Cerebellum (tissue), 4 donors: ENCODE measurements at places on chromosomes 3 and 15. TPM values are rescaled to one million over a fixed set of nuclear protein-coding genes. Genes with fewer than 3 reads are reported as not detected.

HYKK gene
- total RNA-seq = 1.00 TPM

SLC28A1 gene
- total RNA-seq = not detected

LCMT2 gene
- total RNA-seq = 12.0 TPM

AGBL1 gene
- 0.91 TPM for total RNA-seq

JAGN1 gene
- 13.4 TPM for total RNA-seq

GRCh38 chr3:115245899-115246298, 98.8 kb upstream of the ZBTB20 start:
- DNase-seq = no peak

DNA sequence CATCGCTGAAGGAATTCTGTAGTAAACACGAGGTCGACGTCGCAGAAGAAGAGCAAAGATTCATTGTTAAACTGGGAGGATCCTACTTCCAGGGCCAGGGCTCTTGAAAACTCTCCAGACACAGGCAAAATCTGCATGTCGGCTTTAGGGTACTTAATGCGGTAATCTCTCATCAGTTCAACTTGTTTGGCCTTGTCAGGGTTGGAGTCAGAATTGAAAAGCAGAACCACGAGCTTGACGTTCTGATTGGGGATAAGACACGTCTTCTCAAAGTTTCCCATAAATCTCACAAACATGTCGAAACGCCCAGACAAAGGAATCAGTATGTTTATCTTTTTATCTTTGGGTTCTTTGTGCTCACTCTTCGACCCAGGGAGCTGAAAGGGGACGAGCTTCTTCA, 74.0 kb downstream of the CHSY1 start:
- no peak for DNase-seq

- DNase-seq = no peak
These were observed 66.3 kb downstream of the ST8SIA2 start for GRCh38 chr15:92460023-92460422.

DNA sequence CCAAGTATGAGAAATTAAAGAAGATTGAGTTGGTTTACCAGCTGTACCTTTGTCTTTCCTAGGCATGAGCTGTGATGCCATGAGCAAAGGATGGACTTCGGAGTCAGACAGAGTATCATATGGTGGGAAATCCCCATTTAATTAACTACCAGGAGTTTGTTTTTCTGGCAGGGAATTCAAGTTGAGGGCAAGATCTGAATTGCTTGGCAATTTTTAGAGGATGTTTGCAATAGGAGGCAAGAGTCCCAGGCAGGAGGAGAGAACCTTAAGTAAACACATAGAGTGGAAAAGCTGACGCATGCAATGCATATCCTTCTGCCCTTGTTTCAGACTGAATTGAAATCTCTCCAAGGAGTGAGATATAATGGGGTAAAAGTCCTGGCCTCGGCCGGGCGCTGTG, 569.7 kb upstream of the MDFIC2 start:
- no peak for DNase-seq

GRCh38 chr3:126753191-126754160, 49.4 kb downstream of the CHCHD6 start:
- no peak for DNase-seq

GRCh38 chr3:136078421-136079364, 113.2 kb downstream of the PPP2R3A start:
- DNase-seq = peak; percentile 32

- no peak for DNase-seq
These were observed 508.0 kb downstream of the FOXP1 start for GRCh38 chr3:71075494-71075893.

DNA sequence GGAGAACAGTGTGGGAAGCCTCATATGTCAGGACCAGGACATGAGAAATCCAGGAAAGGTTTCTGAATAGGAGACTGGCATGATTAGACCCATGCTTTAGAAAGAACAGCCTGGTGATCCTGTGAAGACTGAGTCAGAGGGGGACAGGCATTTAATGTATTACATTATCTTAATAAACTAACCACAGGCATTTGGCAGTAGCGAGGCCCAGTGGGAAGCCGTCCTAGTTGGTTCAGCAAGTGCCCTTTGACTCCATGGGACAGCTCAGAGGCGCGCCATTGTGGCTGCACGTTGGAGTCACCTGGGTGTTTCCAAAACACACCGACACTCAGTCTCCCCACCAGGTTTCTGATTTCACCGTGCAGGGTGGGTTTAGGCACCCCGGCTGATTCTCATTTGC, 90.5 kb upstream of the DGKG start:
- no peak for DNase-seq

DNA sequence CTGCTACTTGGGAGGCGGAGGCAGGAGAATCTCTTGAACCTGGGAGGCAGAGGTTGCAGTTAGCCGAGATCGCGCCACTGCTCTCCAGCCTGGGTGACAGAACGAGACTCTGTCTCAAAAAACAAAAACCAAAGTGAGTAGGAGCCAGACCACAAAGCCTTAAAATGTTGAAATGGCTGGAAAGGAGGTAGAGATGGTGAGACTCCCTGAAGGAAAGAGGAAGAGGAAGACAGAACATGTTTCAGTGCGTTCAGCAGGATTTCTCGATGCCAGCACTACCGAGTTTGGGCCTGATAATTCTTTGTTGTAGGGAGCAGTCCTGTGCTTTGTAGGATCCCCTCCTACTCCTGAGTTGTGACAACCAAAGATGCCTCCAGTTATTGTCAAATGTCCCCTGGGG, 189.9 kb downstream of the AKAP13 start:
- no peak for DNase-seq

GRCh38 chr3:153210660-153211059, 48.6 kb downstream of the RAP2B start:
- DNase-seq = no peak

- DNase-seq = peak; percentile 7
These were observed 877 bp downstream of the NIT2 start for GRCh38 chr3:100335434-100335833.

DNA sequence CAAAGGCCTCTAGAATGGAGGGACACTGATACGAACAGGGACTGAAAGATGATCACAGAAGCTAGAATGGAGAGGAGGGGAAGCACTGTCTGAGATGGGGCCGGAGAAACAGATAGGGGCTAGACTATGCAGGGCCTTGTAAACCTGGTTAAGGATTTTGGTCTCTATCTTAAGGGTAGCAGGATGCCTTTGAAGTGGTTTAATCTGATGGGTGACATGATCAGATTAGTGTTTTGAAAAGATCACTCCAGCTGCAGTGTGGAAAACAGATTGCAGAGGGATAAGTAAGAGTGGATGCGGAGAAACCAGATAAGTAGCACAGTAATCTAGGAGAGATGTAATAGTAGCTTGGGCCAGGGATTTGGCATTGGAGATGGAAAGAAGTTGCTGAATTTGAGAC, 108.1 kb downstream of the RSRC1 start:
- DNase-seq = no peak

GRCh38 chr3:70972855-70973254, 610.7 kb downstream of the FOXP1 start:
- DNase-seq = no peak

DNA sequence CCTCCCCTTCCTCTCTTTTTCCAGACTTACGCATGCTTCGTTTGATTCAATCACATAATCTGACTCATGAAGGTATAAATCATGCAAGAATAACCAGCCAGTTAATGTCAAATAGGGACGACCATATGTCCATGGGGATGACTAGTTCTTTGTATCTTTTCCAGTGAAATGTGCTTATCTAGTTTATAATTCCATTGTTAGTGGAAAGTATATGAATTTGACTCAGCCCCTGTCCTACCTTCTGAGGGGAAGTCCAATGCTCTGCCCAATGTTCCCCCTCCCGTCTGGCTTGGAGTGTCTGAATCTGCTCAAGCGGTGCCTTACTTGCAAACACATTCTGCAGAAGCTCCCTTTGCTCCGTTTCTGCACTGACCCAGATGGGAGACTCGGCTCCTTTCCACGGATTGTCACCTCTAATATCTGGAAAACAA, 55.0 kb upstream of the EPHB3 start:
- DNase-seq = peak; percentile 72

DNA sequence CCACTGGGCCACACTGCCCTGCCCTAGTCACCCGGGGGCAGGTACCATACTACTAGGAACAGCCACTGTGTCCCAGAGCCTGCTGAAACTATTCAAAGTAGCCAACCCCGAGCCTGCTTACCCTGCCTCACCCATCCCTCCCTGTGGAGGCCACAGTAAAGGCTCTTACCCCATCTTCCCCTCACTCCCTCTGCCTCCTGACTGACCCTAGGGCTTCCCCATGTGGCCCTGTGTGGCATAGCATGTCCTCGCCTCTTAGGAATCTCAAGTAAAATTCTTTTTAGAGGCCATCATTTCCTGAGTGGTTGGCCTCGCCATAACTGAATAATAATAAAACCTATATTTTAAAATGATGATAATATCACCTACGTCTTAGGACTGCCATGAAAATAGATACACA, 112.2 kb upstream of the SLC6A11 start:
- DNase-seq = no peak

DNA sequence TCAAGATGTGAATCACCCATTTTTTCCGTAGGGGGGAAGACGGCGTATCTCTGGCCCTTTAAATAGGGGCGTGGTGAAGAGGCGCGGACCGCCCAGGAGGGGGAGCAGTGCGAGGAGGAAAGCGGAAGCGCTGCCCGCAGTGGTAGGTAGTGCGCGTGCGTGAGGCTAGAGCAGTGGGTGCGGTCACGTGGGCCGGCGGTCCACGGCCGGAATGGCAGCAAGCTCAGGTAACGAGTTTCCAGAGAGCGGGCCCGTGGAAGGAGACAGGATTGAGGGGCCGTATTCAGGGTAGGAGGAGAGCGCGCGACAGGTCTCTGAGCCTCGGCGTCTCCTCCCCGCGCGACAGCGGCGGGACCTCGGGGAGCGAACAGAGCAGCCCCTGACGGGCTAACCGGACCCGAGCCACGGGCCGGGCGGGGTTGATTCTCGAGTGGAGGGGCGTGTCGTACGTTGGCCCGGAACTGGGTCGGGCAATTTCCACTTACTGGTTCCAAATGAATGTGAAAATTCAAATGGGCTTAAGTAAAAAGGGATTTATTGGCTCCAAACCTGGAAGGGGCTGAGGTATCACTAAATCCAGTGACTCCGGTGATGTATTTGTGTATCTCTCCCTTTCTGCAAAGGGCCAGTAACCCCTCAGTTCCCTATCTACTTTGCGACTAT, at the start of gene VPS8:
Gene VPS8, plus strand, starts transcription at position 168 of the 663 bp plus-strand sequence. CDS start 12,467 bp downstream, outside the sequence.
- peak; percentile 96 for DNase-seq

DNA sequence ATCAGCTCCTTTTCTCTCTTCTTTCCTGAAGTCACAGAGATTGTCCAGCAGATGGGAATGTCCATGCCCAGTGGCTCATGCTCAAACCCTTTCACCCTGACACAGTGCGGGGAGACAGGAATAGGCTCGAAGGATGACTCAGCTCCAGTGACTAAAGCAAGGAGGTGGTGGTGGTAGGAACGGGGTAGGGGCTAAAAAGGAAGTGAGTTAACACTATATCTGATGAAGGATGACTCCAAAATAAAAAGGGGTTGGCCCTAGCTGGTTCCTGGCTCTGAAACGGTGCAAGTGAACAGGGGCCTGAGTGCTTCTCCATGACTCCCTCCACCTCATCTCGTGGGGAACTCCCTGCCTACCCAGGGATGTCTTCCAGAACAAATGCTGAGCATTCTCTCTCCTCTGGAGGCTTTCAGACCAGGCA, 167.4 kb upstream of the LPP start:
- no peak for DNase-seq
